ENCODE measurements at places on chromosomes 3 and 15. TPM values are rescaled to one million over a fixed set of nuclear protein-coding genes. Genes with fewer than 3 reads are reported as not detected.

The ATP8B4 gene
- not detected for total RNA-seq

The IL17RE gene
- 0.14 TPM for total RNA-seq

DNA sequence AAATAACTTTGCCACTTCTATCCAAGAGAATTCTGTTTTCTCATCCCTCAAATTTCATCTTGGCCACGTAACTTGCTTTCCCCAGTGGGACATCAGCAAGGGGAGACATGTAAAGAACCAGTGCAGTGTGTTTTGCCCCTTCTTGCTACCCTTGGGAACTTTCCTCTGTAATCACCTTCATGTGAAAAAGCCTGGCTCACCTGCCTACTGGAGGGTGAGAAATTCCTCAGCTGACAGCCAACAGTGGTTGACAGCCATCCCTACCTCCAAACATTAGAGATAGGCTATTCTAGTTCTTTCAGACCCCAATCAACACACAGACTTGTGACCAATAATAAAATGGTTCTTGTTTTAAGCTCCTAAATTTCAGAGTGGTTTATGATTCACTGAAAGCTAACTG is 333.9 kb upstream of the TBC1D5 start:
- no peak for DNase-seq

- DNase-seq = no peak
Observed at GRCh38 chr15:39834256-39834655, 51.6 kb upstream of the FSIP1 start.

- no peak for DNase-seq
Observed at GRCh38 chr3:60582288-60582687, 669.0 kb downstream of the FHIT start.

All from pulmonary artery endothelial cell (primary cell).